DMS53 (cell line): ENCODE measurements at places on chromosomes 13 and 19.

- no peak for DNase-seq
Observed at GRCh38 chr19:45166723-45167252, 6.0 kb upstream of the NKPD1 start.

DNA sequence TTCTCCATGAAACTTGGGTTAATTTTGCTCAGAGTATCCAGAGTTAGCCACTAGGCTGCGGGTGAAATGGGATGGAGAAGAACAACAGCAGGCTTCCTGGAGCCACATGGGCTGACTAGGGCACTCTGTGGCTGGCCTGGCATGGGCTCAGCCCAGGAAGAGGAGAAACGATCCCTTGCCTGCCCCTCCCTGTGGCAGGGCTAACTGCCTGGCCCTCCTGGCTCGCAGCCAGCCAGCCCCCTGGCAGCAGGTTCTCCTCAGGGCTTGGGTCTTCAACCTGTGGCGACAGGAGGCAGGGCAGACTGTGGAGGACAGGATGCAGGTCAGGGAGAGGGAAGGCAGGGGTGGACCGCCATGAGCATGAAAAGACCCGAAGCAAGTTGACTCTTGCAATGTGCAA lies 78.7 kb upstream of the GPR183 start:
- no peak for DNase-seq

GRCh38 chr13:29569253-29570050 lies 26.0 kb downstream of the SLC7A1 start:
- no peak for DNase-seq

GRCh38 chr19:44840811-44841210 lies 5.3 kb upstream of the NECTIN2 start:
- DNase-seq: no peak

DNA sequence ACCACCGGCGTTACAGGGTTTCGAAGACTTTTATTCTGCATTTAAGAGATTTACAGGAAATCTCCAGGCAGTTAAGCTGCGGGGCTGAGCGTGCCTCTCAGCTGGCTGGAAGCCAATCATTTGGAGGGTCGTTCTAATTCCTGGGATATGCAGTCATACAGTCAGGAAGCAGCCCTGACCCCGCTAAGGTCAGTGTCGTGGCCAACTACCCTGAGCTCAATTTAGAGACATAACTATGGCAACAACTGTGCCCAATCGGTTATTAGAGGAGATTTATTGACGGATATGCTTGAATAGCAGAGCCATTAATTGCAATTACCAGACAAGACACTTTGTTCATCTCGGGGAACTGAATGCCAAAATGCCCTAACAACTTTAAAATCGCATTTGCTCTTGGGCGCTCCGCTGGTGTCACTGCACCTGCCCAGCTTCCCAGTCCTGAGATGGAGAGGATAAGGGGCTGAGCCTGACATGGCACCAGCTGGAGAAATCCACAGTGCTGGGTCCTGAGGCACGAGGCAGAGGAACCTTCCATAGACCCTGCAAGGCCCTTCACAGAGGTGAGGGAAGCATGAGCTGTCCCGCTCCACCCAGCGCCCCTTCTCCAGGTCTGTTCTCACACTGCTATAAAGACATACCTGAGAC lies 15.1 kb upstream of the ZNF507 start:
- no peak for DNase-seq

DNA sequence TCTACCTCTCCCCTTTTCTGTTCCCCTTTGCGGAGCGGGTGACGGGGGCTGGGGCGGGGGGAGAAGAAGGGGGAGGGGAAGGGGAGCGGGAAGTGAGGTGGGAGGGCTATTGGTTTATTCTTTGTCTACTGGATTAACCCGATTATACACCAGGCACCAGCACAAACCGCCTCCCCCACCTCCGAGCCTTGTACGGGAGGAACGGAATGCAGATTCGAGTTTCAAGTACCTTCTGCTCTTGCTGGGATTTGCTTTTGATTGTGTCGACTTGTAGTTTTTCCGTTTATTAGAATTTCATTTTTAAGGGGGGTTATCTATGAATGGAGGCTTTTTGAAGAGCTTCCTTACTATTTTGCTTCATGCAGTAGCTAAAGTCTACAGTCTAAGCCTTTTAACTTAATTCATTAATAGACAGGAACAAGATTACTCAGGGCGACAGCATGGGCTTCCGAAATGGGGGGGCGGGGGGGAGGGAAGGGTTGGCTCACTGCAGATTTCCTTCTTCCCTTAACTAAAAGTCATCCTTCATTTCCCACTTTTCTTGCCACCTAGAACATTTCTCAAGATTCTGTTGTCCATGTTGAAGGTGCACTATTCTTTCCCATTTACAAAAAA lies 937 bp upstream of the SPRY2 start:
- peak; percentile 60 for DNase-seq

GRCh38 chr13:18991060-18991459 lies 190.6 kb downstream of the TUBA3C start:
- DNase-seq: no peak

DNA sequence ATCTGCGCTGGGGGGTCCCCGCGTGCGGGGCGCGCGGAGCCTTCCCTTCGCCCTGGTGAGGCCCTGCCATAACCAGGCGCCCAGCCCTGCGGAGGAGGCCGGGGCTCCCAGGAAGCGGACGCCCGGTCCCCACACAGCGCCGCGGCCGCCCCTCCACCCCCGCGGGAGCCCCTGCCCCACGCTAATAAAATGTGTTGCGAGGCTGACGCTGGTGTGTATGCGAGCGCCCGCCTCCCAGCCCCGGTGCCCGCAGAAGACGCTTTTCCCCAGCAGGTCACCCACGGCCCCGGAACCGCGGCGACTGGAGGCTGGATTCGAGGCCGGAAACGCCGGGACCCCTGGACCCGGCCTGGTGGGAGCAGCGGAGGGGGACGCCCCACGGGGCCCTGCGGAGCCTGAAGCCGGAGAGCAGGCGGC lies 12.1 kb upstream of the CDC34 start:
- no peak for DNase-seq

DNA sequence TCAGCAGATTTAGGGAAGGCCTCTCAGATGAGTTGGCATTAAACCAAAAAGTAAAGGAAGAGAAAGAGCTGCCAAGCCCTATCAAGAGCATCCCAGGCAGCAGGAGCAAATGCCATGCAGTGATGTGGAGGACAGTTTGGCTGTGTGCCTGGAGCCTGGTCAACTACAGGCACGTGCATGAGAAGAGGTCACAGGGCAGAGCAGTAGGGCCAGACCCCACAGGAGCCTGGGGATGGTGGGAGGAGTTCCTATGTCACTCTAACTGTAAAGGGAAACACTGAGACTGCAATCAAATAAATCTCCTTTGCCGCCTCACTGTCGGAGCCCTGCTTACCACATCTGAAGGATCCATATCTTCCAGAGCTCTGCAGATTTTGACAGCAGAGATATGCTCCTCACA lies 240.5 kb downstream of the ENOX1 start:
- no peak for DNase-seq

- DNase-seq: peak; percentile 8
Observed at GRCh38 chr13:101049166-101049850, 367.0 kb downstream of the NALCN start.

DNA sequence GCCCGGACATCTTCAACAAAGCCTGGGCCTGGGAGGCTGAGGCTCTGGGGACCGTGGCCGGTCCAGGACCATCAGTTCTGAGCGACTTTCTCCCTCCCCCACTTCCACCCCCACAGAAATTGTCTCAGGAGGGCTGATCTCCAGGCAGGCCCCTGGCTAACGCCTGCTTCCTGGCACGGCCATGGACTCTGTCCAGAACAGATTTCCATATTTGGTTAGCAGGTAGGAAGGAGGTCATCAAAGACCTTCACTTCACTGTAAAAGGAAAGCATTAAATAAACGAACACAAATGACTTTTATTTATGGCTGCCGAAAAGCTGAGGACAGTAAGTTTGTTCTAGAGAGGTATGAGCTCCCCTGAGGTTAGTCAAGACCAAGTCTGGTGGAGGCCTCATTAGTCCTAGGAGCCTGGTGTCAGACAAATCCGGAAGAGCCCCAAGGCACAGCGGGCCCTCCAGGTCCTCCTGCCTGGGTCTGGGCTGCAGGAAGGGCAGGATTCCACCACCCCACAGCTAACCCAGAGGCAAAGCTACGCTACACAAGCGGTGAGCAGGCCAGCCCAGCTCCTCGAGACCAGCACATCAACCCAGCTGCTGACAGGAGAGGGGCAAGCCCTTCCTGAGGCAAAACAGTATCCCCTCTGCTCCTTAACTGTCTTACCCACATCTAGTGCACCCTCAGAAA lies 4.6 kb upstream of the PLPP2 start:
- DNase-seq: no peak

DNA sequence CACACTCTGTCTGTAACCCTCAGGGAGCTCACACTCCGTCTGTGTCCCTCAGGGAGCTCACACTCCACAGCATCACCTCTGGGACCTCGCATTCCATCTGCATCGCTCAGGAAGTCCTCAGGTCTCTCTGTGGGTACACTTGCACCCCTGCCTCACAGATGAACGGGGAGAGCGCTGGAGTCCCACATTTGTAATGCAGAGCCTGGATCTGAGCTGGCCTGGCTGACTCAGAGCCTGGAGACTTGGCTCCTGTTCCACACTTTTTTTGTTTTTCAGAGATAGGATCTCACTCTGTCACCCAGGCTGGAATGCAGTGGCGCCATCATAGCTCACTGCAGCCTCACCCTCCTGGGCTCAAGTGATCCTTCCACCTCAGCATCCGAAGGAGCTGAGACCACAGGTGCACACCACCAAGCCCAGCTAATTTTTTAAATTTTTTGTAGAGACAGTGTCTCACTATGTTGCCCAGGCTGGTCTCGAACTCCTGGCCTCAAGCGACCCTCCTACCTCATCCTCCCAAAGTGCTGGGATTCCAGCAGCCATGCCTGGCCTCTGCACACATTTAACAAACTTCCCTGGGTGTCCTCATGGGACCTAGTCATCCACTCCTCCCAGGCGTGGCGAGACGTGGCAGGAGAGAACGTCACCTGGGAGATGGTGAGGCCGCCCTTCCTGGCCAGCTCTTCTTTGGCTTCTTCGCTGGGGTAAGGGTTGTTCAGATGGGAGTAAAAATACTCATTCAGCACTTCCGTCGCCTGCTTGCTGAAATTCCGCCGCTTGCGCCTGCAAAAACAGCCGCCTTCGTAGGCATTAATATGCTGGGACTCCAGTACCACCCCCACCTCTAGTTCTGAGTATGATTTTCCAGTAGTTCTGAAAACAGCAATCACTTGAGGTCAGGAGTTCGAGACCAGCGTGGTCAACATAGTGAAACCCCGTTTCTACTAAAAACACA lies 31.0 kb downstream of the CILP2 start:
- DNase-seq: no peak

GRCh38 chr13:35648201-35648600 lies 171.7 kb upstream of the MAB21L1 start:
- DNase-seq: no peak

- DNase-seq: no peak
Observed at GRCh38 chr13:68023838-68024581, 793.9 kb upstream of the PCDH9 start.

- DNase-seq: no peak
Observed at GRCh38 chr13:73898276-73898675, 235.9 kb downstream of the KLF12 start.

- no peak for DNase-seq
Observed at GRCh38 chr19:1828279-1829238, 16.5 kb upstream of the ATP8B3 start.

DNA sequence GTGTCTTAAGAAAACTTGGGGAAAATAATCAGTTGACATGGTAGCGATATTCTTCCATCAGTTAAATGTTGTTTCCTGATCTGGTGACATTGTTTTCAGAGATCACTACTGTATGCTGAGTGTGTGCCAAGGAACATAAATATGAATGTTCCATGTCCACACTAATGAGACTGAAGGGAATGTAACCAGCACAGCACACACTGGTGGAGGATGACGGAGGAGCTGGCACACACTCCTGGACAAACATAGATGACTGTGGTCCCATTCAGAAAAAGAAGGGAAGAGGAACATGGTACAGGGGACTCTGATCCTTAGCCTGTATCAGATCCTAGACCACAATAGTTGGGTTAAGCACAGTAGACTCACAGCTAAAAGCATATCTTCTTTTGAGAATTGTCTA lies 574.8 kb downstream of the MYO16 start:
- no peak for DNase-seq

- peak; percentile 74 for DNase-seq
Observed at GRCh38 chr19:58355908-58356765, 2.8 kb upstream of the A1BG start.

- DNase-seq: peak; percentile 79
Observed at GRCh38 chr19:3982701-3983541, 2.3 kb downstream of the EEF2 start.

- DNase-seq: peak; percentile 31
Observed at GRCh38 chr19:55358943-55359908, 3.8 kb downstream of the GARIN5B start.

DNA sequence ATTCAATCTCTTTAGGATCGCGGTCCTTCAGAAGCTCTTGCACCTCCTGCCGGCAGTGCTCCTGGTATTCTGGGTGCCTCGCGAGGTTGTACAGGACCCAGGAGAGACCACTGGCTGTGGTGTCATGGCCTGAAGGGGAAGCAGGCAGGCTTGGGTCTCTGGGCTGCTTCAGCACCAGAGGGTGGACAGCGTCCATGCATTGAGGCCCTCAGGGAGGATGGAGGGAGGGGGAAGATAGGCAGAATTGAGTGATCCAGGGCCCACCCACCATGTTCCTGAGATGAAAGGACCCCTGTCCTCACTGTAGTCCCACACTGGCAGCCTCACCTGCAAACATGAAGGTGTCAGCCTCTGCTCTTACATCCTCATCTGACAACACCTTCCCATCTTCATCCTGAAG lies 17.9 kb upstream of the OR10H5 start:
- no peak for DNase-seq

DNA sequence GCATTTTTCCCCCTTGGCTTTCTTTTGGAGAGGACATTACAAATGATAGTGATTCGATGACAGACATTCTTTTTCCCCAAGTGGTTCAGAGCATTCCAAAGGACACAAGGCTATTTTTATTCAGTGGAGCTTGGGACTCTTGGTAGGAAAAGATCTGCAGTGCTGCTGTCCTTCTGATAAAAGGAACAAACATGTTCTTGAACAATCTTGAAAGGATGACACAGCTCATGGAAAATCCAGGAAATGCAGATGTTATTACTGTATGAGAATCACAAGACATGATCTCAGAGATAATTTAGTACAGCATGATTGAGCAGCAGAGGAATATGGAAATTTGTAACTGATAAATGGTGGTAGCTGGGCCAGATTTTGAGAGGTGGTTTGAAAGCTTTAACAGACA lies 96.2 kb upstream of the RFC3 start:
- DNase-seq: no peak

DNA sequence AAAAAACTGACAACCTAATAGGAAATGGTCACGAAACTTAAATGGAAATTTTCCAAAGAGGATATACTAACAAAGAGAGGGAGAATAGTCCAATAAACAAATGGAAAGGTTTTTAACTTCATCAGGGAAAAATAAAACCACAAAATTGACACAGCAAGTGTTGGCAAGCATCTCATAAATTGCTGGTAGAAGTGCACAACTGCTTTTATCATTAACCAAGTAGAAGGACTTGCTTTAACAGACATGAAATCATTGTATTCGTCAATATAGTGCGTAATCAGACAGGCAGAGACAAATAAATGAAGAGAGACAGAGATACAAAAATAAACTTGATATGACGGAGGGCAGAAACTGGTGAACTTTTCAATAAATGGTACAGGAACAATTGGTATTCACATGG lies 7.4 kb downstream of the TGDS start:
- no peak for DNase-seq
